Right atrium auricular region (tissue), 2 donors: ENCODE measurements at places on chromosomes 12 and 14. TPM values are rescaled to one million over a fixed set of nuclear protein-coding genes. Genes with fewer than 3 reads are reported as not detected.

The IKBIP gene
- total RNA-seq: 7.4 TPM

The STYK1 gene
- 0.12 TPM for total RNA-seq

The SDR9C7 gene
- 0.28 TPM for total RNA-seq

The ADGRD1 gene
- total RNA-seq: 120 TPM

The RASAL1 gene
- total RNA-seq: not detected

The EIF2S3B gene
- not detected for total RNA-seq

The PTHLH gene
- 67.6 TPM for total RNA-seq

The NTF3 gene
- total RNA-seq: 0.63 TPM

The FAM216A gene
- 6.9 TPM for total RNA-seq

The KRT83 gene
- total RNA-seq: not detected

The TOX4 gene
- 40.3 TPM for total RNA-seq

The HOXC11 gene
- not detected for total RNA-seq

The WASHC3 gene
- 52.6 TPM for total RNA-seq

The EPYC gene
- not detected for total RNA-seq

The IQSEC3 gene
- total RNA-seq: 0.39 TPM

The ITGB7 gene
- not detected for total RNA-seq

The SCYL2 gene
- total RNA-seq: 21.1 TPM

The SART3 gene
- 44.4 TPM for total RNA-seq

The DTX1 gene
- total RNA-seq: 4.0 TPM

The AHNAK2 gene
- 5.7 TPM for total RNA-seq

The GLIPR1L1 gene
- not detected for total RNA-seq

The PLEKHH1 gene
- 2.3 TPM for total RNA-seq

The HOXC12 gene
- total RNA-seq: not detected

The ACTN1 gene
- total RNA-seq: 316 TPM

The CCDC184 gene
- total RNA-seq: 0.37 TPM

The KRT6C gene
- not detected for total RNA-seq

The GPRC5A gene
- total RNA-seq: 14.3 TPM

The AMHR2 gene
- total RNA-seq: 0.47 TPM

The SERPINA10 gene
- not detected for total RNA-seq

The GALC gene
- 20.8 TPM for total RNA-seq

The TROAP gene
- total RNA-seq: 0.48 TPM
